ENCODE measurements at places on chromosomes 1 and 21.
A peak's percentile ranks its signal among the peaks of the same experiment; 100 is the strongest.

GRCh38 chr1:213871179-213871578, 116.6 kb upstream of the PROX1 start:
- DNase-seq, result no peak

DNA sequence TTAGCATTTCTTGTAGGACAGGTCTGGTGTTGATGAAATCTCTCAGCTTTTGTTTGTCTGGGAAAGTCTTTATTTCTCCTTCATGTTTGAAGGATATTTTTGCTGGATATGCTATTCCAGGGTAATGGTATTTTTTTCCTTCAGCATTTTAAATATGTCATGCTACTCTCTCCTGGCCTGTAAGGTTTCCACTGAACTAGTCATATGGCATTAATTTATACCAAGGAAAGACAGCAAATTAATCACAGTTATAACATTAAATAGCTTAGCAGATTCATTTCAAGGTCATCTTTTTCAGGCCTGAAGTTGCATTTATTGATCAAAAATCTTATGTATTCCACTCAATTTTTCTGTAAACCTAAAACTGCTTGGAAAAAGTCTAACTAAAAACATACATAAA, 54.9 kb downstream of the AK5 start:
- no peak for DNase-seq

GRCh38 chr1:196308176-196308575, 300.1 kb downstream of the KCNT2 start:
- DNase-seq, result no peak

DNA sequence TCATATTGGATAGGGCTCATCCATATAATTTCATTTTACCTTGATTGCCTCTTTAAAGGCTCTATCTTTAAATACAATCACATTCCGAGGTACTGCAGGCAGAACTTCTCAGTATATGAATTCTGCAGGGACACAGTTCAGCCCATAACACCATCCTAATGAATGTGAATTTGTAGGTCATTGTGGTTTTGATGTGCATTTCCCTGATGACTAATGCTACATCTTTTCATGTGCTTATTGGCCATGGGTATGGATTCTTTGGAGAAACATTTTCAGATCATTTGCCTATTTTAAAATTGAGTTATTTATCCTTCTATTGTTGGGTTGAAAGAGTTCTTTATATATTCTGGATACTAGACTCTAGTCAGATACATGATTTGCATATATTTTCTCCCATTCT, 9.6 kb upstream of the RPS6KC1 start:
- DNase-seq, result no peak

DNA sequence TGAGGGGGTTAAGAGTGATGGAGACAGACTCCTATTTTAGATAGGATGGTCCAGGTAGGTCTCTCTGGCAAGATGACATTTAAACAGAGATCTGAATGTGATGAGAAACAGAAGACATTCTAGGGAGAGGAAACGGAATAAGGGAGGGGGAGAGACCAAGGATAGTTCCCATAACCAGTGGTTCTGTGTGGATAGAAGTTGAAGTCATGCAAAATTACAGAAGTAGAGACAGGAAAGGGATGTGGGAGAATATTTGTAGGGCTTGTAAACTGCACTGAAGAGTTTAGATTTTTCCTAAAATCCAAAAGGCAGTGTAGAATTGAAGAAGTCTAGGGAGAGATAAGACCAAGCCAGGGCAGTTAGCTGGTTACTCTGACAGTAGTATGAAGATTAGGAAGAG, 200.6 kb downstream of the GRIK1 start:
- DNase-seq, result no peak

GRCh38 chr1:37845786-37846185, 13.6 kb downstream of the MTF1 start:
- no peak for DNase-seq

DNA sequence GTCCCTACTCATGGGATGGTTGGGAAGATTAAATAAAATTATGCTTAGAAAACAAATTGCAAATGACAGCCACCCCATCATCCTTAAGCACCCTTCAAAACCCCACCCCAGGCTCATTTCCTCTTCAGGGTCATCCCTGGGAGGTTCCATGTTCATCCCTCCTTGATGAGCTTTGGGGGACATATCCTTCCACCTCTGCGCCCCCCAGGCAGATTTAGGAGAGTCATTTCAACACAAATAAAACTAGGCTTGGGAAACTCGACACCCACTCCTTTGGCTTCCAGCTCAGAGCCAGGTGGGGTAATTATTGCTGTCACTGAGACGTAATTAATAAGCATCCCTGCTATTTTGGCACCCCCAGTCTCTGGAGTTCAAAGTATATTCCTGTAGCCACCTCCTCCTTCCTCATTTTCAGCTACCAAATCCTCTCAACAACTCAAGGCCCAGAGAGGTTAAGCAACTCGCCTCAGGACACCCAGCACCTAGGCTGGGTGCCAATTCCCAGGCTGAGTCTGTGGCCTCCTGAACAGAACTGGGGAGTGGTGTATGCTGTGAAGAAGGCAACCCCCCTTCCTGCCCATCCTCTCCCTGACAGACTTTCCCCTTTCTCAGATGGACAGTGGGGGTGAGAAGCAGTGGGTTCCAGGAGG, 595 bp downstream of the CRYBG2 start:
- DNase-seq, result no peak

GRCh38 chr1:230067871-230068620, 1.0 kb downstream of the GALNT2 start:
- peak; percentile 34 for DNase-seq

- DNase-seq, result no peak
These were observed 46.3 kb upstream of the ADGRL2 start for GRCh38 chr1:81754424-81754823.

- peak; percentile 52 for DNase-seq
These were observed 54.9 kb upstream of the BACE2 start for GRCh38 chr21:41112740-41113692.

GRCh38 chr21:29293495-29293894, 5.2 kb upstream of the BACH1 start:
- no peak for DNase-seq

DNA sequence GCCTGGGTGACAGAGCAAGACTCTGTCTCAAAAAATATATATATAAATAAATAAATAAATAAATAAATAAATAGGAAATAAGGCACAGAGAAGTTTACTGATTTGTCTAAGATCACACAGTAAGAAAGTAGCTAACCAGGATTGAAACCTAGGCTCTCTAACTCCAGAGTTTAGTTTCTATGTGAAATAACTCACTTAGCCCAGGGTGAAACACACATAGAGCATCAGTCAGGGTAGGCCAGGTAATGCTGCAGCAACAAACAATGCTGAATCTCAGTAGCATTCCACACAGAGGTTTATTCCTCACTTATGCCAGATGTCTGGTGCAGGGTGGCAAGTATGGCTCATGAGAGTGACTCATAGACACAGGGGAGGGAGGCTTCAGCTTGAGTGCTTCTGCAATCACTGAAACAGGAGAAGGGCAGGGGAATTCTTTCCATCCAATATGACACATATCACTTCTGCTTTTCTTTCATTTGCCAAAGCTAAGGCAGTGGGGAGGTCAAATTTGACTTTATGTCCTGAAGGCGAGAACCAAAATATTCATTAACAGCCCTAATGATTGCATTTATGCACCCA, 37.1 kb upstream of the KANK4 start:
- no peak for DNase-seq

- DNase-seq, result no peak
These were observed 186.0 kb downstream of the SLC35F3 start for GRCh38 chr1:234090212-234091064.

DNA sequence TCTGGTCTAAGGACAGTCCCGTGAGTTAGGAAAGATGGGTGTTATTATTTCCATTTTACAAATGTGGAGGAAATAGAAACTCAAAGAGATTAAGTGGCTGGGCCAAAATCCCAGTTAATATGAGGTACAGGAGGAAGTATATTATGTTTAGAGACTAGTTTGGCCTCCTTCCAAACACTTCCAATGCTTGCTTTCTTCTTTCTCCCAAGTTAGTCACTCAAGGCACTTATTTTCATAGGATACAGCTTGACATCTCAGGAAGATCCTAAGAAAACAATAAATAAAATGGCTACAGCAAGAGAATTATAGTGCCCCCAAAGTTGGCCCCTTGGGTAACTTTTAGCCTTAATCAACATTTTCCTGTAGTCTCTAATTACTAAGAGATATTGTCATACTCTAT, 47.5 kb upstream of the IPO9 start:
- no peak for DNase-seq

DNA sequence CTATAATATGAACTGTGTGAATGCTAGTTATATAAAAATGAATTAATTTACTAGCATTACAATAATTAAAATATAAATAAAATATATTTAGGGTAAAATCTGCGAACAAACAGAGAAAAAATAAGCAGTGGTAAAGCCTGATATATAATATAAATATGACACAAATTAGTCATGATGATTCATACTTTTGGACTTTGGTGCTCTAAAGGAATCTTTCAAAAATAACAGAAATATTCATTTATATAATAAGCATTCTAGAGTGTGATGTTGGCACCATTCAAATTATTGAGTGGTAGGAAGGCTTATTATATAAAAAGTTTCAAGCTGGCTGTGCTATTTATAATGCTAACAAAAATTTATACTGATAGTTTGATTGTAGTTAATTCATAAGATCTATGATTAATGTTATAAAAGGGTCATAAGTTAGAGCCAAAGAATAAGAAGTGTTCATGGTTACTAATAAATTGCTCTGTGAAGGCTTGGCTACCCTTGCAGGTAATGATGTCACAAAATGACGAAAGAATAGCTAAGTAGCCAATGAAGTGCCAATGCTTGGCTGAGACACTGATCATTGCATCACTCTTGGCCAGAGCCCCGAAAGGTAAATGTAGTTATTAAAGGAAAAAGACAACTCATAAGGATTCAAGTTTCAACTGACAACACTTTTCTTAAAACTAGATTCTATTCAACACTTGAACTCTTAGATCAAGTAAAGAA, 108.7 kb downstream of the USH2A start:
- DNase-seq, result no peak

DNA sequence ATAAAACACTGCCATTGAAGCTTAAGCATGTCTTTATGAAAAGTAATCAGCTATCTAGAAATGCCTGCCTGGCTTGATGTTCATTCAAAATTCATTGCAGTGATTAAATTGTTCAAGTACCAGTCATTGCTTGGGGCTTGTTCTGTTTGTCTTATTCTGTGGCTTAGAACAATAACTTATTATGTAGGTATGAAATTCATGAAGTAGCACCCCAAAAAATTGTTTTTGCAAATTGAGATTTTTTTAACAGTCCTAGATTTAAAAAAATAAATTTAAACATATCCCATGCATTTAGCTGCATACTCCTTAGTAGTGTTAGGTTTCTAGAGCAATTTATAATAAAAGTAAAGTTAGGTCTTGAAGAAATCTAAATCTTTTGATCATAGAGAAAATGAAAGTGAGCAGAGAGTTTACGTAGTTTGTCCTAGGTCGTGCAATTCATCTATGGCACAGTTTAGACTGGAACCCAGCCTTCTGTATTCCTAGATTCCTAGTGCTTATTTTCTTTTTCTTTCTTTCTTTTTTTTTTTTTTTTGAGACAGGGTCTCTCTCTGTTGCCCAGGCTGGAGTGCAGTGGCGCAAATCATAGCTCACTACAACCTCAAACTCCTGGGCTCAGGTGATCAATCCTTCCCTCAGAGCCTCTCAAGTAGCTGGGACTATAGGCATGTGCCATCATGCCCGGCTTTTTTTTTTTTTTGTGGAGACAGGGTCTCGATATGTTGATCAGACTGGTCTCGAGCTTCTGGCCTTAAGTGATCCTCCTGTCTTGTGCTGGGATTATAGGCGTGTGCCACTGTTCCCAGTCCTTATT, 9.3 kb downstream of the MIER1 start:
- DNase-seq, result peak; percentile 46

GRCh38 chr1:200654660-200655059, 15.0 kb downstream of the DDX59 start:
- no peak for DNase-seq

- no peak for DNase-seq
These were observed 250.1 kb downstream of the KCNH1 start for GRCh38 chr1:210883821-210884220.

- DNase-seq, result no peak
These were observed 145.6 kb upstream of the C21orf91 start for GRCh38 chr21:17964716-17965115.

DNA sequence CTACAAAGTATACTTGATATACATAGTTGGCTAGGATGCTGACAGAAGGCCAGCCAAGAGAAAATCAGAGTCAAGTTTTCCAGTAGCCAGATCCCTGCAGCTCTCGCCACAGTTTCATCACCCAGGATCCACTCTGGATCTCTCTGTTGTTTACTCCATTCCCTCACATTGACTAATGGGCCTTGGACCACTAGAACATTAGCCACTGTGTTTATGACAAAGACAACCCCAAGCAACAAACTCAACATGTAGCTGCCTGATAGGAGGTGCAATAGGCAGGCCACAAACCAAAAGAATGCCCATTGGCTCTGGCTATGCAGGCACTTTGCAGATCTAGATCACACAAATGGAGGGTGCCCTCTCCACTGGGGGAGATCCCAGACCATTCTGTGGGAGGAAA, 44.2 kb downstream of the ARHGEF11 start:
- DNase-seq, result no peak

- DNase-seq, result no peak
These were observed 92.6 kb upstream of the NEK7 start for GRCh38 chr1:198064181-198064580.

GRCh38 chr1:209389258-209389657, 194.3 kb upstream of the CAMK1G start:
- DNase-seq, result no peak

- DNase-seq, result no peak
These were observed 20.2 kb upstream of the TCEA3 start for GRCh38 chr1:23444596-23445390.

DNA sequence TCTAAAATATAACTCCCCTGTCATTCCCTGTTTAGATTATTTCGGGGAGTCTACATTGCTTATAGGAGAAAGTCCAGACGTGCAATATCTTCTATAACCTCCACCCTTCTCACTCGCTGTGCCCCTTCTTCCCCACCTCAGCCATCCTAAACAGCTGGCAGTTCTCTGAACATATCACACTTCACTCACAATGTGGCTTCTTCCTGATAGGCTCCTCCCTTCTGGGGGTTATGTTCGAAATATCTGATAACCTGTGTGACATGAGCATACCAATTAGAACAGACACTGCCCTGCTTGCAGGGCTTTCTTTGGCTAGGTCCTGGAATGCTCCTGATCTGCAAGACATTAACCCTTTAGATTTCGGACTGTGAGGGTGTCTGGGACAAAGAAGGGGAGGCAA, 274.6 kb downstream of the NFIA start:
- DNase-seq, result no peak

GRCh38 chr1:10569531-10569930, 94.8 kb downstream of the PEX14 start:
- DNase-seq, result no peak

DNA sequence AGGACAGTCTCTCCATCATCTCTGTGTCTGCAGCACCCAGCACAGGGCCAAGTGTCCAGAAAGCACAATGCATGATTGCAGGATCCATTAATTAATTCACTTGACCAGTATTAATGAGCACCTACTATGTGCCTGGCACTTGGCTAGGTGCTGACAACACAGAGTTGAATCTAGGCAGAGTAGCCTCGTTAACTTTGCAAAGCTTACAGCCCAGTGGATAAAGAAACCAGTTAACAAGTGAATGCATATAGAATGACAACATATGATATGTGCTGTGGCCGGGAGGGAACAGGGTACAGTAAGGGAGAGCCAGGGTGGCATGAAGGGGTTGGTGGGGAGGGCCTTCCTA, 10.9 kb downstream of the SLC1A7 start:
- DNase-seq, result no peak

- DNase-seq, result no peak
These were observed 4.9 kb upstream of the PLEKHG5 start for GRCh38 chr1:6496365-6496721.

Data from MM.1S (cell line).